Cardiac muscle cell (in vitro differentiated cells and primary cell): ENCODE measurements at places on chromosomes 6 and 20.

DNA sequence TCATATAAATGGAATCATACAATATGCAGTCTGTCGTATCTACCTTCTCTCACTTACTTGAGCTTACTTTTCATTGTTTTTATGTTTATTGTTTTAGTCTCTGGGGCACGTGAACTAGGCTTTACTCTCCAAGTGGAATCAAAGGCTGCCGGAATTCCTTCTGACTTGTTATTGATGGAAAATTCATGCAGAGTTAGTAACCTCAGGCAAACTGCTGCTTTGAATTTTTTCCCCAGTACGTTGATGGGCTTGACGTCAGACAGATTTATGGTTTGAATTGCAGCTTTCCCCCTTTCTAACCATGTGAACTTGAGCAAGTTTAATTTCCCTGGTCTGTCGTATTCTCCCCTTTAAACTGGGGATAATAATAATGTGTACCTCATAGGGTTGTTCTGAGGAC is 68.6 kb downstream of the ZDHHC14 start:
- no peak for DNase-seq

GRCh38 chr6:169898788-169899480 is 147.5 kb downstream of the ERMARD start:
- DNase-seq, result no peak

GRCh38 chr6:3410385-3411360 is 46.2 kb downstream of the SLC22A23 start:
- peak; percentile 75 for DNase-seq

- no peak for DNase-seq
Observed at GRCh38 chr6:107447663-107448216, 11.6 kb downstream of the PDSS2 start.

DNA sequence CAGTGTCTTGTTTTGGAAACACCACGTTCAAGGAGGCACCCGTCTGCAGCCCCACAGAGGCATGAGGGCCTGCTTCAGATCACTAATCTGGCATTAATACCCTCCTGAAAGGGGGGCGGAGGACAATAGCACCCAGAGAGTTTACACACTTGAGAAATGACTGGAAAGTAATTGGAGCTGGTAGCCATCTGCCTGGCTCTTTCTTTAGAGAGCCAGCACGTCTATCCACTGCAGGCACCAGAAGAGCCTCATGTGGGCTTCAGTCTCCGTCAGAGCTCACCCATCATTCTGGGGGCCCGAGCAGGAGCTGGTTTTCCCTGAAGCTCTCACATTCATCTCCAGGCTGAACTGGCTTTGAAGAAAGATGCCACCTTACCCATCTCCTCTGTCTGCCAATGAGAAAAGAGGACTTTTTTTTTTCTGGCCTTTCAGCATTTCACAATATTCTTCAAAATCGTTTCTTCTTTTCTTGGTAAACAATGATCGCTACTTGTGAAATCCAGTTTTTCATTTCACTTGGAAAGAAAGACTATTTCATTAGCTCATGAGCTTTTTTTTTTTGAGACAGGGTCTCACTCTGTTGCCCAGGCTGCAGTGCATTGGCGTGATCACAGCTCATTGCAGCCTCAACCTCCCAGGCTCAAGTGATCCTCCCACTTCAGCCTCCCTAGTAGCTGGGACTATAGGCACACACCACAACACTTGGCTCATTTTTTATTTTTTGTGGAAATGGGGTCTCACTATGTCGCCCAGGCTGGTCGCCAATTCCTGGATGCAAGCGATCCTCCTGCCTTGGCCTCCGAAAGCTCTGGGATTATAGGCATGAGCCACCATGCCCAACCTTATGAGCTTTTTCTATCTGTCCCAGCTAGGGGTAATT is 124.7 kb upstream of the ZNF217 start:
- no peak for DNase-seq

- DNase-seq, result no peak
Observed at GRCh38 chr6:72709431-72709830, 87.6 kb downstream of the KCNQ5 start.

- DNase-seq, result no peak
Observed at GRCh38 chr6:125802943-125803377, 12.2 kb downstream of the NCOA7 start.

DNA sequence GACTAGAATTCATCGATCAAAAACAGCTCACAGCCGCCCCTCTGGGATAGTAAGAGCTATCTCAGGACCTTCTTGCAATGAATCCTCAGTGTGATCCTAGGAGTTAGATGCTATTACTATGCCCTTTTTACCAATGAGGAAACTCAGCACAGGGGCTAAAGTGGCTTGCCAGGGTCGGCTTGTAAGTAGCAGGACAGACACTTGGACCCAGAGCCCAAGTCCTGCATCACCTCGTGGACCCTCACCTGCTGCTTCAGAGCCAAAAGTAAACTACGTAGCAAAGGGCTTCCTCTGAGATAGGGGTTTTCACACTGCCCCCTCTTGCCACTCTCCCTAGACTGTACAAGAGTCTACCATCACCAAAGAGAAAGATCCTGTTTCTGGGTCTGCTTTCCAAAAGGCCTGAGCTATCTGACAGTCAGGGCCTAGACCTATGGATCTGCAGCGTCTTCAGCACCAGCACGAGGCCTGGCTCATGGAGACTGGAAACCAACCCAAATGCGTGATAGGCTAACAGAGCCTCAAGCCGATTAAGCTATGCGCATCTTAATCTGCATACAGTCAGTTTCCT is 172.3 kb downstream of the ANKRD60 start:
- DNase-seq, result no peak

DNA sequence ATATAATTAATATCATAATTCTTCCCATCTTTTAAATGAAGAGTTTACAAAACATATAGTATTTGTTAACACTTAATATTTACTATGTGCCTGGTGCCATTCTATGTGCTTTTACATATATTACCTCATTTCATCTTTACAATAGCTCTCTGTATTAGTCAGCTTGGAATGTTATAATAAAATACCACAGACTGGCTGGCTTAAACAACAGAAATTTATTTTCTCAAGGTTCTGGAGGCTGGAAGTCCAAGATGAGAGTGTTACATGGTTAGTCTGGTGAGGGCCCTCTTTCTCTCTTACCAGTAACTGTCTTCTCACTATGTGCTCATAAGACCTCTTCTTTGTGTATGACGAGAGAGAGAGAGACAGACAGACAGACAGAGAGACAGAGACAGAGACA is 110.2 kb downstream of the NKAIN2 start:
- DNase-seq, result no peak

DNA sequence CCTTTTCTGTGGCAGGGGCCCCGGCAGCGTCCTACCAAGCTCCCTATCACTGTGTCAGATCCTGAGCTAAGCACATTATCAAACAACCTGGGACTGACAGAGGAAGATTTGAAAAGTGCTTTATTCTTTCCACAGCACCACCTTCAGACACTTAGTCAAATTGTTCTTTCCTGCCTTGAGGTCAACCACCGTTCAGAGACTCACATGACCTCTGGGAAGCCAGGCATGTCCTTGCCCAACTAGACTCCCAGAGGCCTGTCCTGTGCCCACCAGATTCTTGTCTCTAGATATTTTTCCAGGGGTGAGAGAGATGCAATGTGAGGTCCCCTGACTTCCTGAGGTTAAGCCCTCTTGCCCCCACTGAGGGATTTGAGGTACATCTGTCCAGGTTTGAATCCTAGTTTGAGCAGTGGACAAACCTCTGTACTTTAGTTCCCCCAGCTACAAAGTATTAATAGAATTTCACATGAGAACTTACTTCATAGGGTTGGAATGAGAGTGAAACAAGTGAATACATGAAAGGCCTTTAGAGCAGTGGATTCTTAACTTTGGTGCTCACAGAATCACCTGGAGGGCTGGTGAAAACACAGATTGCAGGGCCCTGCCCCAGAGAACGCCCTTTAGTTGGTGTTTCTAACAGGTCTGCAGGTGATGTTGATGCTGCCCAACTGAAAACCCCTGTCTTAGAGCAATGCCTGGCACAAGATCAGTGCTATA is 179.8 kb downstream of the CLIC5 start:
- DNase-seq, result no peak

DNA sequence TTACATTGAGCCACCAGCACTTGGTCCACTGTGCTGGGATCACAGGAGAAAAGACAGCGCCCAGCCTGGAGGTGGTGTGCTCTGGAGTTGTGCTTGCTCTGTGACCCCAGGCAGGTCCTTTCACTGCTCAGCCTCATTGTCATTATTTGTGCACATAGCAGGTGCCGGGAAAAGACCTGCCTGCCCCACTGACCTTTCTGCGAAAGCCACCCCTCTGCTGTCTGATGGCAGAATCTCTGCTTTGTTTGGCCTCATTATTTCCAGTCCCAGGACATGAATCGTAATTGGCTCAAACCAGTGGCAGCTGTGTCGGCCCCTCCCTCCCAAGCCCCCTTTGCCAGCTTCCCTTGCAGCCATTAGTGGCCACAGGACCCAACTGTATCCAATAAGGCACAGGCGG is 185.2 kb upstream of the UST start:
- DNase-seq, result no peak

- DNase-seq, result peak; percentile 30
Observed at GRCh38 chr6:117346142-117346930, 79.4 kb downstream of the ROS1 start.

DNA sequence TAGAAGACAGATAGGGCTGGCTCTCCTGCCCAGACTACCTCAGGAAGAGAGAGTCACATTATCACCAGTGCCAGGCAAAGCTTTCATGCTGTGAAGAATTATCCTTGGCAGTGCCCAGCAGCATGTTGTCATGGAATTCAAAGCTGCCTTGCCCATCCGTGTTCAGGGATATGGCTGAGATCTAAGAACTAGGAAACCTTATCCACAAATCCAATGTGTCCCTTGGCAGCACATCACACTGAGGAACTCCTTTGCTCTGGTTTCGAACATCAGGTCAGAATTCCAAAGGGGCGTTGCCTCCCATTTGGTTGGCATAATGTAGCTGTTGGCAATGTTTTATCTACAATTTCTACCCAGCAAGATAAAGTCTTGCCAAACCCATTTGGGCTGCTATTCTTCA is 52.7 kb downstream of the ADGRF1 start:
- no peak for DNase-seq

DNA sequence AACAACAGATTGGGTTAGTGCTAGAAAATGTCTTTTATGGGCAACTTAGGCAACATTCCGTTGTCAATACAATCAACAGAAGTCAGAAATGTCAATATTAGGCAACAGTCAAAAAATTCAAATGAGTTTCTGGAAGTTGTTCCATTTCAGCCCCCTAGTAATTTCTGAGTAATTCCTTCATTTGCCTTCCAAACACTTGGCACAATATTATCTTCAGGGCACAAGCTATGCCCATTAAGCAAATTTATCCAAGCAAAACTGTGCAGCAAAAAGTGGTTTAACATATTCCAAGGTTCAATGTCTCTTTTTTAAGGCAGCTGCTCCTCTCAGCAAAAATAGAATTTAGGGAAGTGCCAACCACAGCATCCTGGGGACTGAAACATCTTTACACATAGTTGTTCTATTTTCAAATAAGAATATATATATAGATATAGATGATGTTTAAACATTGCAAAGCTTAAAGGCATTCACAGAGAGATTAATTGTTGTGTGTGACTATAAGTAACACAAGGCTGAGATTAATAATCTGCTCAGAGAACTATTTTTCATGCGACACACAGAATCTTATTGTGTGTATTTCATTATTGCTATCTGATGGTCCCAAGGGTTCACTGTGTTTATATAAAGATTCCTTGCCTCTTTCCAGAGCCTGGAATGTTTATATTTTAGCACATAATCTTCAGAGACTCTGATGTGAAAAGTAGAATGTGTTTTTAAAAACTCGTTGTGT is 75.2 kb upstream of the ADTRP start:
- no peak for DNase-seq

DNA sequence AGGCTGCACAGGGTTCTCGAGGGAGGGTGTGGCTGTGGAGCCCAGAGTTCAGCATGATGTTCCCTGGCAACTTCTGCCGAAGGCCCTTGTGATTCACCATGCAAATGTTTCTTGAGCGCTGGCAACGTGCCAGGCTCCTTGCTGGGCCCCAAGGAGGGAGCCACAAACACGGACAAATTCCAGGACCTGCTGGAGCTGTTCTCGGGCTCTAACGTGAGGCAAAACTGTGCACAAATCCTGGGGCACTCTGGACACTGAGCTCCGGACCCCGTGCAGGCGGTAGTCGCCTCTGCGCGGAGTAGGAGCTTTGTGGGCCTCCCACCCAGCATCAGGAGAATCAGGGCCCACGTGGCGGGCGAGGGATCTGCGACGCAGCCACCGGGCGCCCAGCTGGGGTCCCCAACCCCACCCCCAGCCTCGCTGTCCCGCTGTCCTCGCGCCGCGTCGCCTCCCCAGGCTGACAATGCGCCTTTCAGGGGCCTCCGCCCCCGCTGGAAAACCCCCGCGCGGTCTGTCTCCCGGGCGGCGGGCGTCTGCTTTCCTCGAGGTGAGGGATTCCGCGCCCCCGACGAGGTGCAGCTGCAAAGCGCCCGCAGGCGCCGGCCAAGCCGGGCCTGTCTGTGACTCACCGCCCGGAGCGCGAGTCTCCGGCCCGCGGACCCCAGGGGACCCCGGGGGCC is 31.7 kb upstream of the SCUBE3 start:
- DNase-seq, result no peak

DNA sequence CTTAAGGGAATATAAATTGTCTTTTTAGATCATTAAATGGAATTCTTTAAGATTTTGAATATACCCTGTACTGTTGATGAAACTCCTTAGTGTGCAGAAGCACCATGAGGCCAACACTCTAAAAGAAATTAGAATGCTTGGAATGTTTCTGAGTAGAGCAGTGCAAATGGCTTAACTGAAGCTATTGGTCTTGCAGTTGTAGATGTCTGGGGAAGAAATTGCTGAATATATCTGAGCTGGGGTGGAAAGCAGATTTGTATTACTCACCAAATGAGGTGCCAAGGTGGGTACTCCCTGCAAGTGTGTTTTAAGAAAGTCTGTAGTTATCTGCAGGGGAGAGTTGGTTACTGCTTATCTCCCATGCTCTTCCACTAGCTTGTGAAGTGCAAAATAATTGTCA is 119.0 kb downstream of the ADGRG6 start:
- no peak for DNase-seq

- DNase-seq, result no peak
Observed at GRCh38 chr6:6614096-6614982, 25.8 kb downstream of the LY86 start.

- no peak for DNase-seq
Observed at GRCh38 chr20:36234771-36235320, 1.4 kb upstream of the AAR2 start.

- DNase-seq, result no peak
Observed at GRCh38 chr6:6542357-6542756, 46.2 kb upstream of the LY86 start.

DNA sequence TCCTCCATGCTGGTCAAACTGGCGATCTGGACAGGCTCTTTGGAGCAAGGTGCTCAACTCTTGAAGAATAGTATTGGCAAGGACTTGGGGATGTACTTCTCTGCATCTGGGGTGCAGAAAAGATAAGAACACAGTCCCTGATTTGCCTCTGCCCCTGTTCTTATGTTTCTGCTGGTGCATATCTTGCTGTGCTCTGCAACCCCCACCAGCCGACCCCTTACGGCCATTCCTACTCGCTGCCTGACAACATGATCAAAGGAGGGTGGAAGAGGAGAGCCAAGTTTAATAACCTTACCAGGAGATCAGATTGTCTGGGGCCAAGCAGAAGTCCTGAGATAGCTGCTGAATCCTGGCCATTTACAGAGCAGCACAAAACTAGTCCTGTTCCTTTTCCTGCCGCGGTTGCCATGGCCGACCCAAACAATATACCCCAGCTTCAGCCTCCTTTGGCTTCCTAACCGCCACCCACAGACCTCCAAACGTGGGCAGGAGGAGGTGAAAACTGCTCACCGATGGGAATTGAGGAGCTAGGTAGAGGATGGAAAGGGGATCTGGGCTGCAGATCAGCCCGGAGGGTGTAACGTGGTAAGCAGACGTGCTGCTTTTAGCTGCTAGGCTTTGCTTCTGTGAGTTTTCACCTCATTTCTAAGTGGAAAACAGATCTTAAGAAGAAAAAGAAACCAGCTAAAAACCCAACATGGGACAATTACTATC is 60.9 kb downstream of the ATXN1 start:
- DNase-seq, result peak; percentile 36

- no peak for DNase-seq
Observed at GRCh38 chr6:151900256-151900655, 92.8 kb downstream of the ESR1 start.
